ENCODE measurements at places on chromosomes 6 and 20.

DNA sequence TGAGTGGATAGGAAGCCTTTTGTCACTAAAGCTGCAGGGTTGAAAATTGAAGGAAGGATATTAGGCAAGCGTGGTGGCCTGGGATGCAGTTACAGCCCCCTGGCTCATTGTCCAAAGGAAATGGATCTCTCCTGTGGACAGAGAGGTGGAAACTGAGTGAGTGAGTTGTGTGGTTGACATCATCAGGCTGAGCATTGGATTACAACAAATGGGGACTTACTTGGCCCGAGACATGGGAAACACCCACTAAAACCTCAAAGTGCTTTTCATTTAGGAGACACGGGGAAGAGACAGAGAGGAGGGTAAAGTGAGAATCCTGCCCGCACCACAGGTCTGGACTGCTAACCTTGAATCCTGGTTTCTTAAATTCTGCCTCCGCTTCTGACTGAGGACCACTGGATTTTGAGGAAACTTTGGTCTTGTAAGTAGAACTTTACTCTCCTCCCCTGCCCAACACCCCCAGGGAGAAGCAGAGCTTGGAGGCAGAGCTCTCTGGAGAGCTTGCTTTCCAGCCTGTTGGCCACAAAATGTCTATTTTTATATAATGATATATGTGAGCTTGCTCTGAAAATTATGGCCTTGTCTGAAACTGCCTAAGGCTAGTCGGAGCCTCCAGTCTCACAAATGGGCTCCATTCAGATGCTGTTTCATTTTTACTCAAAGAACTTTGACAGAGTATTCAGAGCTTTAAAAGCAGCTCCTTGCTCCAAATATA lies at the start of gene PKIG:
Gene PKIG, plus strand, starts transcription at position 269 of the 715 bp plus-strand sequence. CDS start 31,978 bp downstream, outside the sequence.
- no peak for DNase-seq

DNA sequence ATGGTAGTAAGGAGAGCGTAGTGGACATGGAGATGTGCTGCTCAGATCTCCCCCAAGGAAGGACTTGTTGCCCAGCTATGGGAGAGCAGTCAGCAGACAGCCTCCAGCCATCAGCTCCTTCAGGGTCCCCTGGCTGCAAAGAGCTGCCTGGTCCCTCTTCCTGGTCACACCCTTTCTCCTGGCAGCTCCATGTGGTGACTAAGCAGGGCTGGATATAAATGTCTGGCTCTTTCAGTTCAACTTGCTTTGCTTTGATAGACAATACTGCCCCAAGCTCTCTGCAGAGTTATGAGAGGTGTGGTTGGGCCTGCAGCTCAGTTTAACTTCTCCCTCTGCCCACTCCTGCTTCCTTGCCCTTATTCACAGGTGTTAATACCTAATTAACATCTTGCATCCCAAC lies 64.1 kb upstream of the DDR1 start:
- no peak for DNase-seq

GRCh38 chr20:11769825-11770224 lies 147.9 kb upstream of the BTBD3 start:
- no peak for DNase-seq

DNA sequence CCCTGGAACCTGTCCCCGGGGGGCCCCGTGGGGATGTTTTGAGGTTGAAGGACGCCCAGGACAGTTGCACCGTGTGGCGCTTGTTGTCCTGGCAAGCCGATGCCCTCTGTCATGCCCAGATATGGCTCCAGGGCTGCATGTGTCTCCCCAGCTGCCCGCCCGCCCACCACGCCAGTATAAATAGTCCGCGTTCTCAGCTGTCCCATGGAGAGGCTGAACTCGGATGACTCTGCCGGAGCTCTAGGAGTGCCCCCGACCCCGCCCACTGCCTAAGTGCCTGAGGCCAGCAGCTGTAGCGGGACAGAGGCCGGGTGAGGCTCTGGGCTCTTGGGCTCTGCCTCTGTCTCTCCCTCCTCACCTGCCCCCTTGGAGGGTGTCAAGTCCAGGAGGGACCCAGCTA lies 83.0 kb upstream of the GATA5 start:
- DNase-seq, result no peak

- DNase-seq, result no peak
Observed at GRCh38 chr6:157994125-157994795, 12.6 kb downstream of the SYNJ2 start.

DNA sequence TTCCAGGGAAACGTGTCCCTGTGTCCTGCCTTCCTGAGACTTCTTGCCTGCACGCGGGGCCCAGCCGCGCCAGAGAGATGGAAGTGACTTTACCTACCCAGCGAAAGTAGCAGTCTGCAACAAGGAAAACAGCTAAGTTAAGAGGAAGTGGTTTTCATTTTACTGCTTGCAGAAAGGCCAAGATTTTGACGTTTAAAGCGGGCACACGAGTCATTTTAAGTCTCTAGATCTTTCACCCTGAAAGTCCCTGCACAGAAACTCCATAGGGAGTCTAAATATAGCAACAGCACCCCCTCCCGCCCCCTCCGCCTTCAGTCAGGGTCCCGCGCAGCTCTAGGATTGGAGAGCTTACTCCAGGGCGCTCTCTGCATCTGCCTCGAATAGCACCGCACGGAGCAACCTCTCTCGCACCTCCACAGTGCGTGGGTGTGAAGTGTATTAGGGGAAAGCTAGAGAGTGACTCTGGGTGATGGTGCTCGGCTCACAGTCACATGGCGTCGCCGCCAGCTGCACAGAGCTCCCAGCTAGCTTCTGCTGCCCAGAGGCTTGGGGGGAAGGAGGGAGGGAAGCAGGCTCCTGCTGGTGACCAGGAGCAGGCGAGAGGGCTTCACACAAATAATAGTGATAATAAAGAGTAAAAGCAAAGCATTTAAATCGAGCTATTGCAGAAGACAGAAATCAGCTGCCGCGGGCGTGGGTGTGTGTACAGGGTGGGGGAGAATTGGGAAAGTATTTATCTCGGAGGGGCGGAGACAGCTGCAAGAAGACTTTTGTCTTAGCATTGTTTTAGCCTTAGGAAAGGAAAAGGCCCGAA lies 1.8 kb upstream of the KCNQ5 start:
- DNase-seq, result no peak

GRCh38 chr6:996271-996852 lies 303.4 kb upstream of the EXOC2 start:
- DNase-seq, result no peak

DNA sequence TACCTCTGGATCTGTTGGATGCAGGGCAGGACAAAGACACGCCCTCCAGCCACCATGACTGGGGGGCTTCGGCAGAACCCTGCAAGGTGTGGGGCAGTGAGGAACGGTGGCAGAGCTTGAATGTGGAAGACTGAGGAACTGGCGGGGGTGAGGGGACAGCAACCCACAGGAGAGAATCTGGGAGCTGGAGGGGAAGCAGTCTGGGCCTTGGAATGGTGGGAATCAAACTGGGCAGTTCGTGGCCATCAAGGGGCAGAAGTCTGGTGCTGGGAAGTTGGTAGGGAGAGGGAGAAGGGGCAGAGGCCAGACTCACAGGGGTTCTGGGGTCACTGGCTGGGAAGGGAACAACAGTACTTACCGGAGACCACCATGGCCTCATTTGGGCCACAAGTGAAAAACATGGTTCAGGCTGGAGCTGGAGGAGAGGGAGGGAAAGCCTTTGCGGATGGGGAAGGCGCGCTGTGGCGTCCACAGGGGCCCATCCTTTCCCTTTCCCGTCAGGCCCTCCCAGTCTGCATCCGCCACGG lies 635 bp downstream of the FLOT1 start:
- DNase-seq, result no peak

DNA sequence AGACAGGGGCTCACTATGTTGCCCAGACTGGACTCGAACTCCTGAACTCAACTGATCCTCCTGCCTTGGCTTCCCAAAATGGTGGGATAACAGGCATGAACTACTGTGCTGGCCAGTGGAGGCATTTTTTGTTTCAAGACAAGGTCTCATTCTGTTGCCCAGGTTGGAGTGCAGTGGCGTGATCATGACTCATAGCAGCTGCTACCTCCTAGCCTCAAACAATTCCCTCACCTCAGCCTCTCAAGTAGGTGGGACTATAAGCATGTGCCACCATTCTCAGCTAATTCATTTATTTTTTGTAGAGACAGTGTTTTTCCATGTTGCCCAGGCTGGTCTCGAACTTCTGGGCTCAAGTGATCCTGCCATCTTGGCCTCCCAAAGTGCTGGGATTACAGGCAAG lies 17.2 kb downstream of the ENPP3 start:
- DNase-seq, result no peak

GRCh38 chr6:104956731-104957294 lies at the start of gene LIN28B:
TSS of gene LIN28B (plus strand) at chr6:104957107. CDS start at chr6:104957251, 144 bp downstream.
- DNase-seq, result no peak

GRCh38 chr20:18634501-18634900 lies 46.6 kb downstream of the DTD1 start:
- DNase-seq, result no peak

DNA sequence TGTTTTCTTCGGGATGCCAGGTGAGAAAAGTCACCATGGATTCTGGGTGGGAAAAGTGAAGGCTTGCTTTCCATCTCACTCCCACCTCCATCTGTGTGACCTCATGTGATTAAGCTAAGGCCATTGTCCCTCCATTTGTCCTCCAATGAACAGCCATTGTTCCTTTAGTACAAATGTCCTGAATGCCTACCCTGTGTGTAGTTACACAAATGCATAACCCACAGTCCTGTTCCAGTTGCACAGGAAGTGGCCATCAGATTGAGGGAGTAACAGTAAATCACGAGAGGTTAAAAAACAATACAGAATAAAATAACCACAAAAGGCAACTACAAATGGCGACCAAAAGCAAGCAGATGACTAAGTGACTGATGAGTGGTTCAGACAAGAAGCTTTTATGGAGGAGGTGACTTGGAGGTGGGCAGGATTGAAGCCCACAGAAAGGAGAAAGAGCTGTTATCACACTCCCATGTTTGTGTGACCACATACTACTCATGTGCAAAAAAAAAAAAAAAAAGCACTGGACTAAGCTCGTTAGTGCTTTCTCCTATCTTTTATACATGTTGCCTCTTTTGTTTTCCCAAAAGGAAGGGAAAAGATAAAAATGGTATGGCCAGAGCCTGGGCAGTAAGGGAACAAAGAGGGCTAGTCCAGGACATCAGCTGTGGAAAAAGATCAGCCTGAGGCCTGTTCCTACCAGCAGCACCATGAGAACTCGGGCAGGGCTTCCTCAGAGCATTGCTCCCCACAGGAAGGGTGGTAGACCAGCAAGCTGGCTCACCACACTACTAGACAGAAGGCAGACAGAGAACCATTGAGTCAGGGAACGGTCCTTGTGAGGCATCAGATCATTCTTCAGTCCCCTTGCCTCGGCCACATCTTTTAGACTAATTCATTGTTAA lies 111.0 kb downstream of the TFAP2A start:
- no peak for DNase-seq

- no peak for DNase-seq
Observed at GRCh38 chr6:116884530-116884929, 7.5 kb downstream of the RFX6 start.

DNA sequence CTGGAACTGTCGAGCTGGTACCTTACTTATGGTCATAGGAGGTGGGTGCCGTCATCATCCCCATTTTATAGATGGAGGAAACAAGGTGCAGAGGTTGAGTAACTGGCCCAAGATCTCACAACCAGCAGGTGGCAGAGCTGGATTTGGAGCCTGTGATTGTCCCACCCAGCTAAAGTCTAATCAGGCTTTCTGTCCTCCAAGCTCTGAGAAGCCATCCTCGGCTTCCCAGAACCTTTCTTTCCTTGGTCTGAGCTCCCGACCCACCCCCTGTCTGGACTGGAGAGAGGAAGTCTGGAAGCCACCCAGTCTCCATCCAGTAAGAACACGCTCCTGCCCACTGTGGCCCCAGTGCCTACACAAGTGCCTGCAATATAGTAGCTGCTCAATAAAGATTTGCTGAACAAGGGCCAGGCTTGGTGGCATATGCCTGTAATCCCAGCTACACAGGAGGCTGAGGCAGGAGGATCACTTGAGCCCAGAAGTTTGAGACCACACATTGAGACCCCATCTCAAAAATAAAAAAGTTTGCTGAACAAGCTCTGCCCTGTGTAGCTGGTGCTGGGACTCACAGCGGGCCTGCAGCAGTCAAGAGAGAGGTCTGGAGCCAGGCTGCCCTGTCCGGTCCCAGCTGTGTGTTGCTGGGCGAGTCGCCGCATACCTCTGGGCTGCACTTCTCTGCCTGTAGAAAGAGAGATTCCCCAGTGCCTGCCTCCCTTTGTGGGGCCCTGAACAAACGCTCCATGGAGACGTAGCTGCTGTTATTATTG lies 32.5 kb upstream of the DLGAP4 start:
- no peak for DNase-seq

DNA sequence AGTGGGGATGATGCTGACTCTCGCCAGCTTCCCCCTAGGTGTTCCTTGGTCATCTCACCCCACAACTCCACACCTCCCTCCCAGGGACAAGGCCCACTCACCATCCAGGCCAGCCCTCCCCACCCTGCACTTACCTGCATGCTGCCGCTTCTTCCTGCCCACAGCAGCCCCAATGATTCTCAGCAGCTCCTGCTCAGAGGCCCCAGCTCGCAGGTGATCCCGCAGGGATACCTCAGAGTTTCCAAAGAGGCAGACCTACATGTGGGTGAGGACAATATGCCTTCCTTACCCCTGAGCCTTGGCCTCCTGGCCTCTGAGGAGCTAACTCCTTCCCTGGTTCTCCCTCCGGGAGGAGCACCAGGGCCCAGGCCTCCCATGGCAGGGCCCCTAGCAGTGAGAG lies 24.6 kb downstream of the MOCS1 start:
- DNase-seq, result no peak

- no peak for DNase-seq
Observed at GRCh38 chr6:87099472-87099871, 4.6 kb upstream of the CGA start.

GRCh38 chr6:146803601-146804000 lies 204.8 kb downstream of the ADGB start:
- DNase-seq, result no peak

DNA sequence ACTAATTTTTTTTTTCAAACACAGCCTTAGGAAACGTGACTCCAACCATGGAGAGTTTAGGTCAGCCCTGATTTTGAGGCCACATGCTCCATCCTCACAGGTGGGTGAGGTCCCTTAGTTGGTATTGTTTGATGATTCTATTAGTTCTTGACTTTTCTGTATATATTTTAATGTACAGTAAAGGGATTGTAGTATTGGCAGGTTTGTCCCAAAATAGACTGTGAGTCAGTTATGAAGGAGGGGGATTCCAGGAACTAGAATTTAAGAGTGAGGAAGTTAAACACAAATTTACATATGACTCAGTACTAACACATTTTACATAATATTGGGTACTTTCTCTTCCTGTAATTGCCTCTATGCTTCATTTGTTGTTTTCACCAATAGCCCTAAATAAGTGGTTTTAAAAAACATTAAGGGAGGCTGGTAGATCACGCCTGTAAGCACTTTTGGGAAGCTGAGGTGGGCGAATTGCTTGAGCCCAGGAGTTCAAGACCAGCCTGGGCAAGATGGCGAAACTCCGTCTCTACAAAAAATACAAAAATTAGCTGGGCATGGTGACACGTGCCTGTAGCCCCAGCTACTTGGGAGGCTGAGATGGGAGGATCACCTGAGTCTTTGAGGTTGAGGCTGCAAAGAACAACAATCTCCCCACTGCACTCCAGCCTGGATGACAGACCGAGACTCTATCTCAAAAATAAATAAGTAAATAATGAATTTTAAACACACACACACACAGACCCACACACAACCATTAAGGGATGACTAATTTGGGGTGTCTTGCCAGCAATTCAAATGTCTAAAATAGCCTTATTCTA lies 81.8 kb downstream of the SGK1 start:
- no peak for DNase-seq
